ENCODE measurements at places on chromosomes 2 and 18.

DNA sequence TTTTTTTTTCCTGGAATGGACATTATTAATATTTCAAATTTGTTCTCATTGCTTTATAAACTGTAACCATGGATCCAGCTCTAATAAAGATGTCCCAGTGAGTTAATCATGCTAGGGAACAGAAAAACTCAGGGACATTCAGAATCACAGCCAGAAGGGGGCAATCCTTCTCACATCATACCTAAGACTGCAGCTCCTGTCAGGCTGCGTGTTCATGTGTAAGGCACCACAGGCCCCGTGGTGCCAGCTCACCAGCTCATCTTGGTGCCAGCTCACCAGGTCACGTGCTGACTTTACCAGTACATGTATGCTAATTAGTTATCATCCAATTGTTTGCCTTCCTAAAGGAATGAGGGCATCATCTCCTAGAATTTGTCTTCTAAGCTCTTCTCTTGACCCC is 84.7 kb upstream of the NEDD4L start:
- peak; percentile 11 for DNase-seq

GRCh38 chr2:167678158-167678557 is 569.2 kb downstream of the STK39 start:
- DNase-seq, result no peak

DNA sequence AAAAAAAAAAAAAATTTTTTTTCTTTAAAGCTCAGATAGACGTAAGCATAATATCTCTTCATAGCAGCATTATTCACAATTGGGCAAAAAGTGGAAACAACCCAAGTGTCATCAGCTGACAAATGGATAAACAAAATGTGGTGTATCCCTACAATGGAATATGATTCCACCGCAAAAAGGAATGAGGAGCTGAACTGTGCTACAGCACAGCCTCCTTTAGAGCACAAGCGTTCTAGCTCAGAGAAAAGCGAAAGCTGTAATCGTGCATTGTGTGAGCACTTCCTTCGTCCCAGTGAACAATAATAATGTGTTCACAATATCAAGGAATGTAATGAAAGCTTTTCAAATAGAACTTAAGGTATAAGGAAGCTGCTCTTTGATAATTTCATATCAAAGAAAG is 11.7 kb upstream of the CHMP1B start:
- DNase-seq, result no peak

- no peak for DNase-seq
These were observed 28.4 kb downstream of the HK2 start for GRCh38 chr2:74862020-74862964.

DNA sequence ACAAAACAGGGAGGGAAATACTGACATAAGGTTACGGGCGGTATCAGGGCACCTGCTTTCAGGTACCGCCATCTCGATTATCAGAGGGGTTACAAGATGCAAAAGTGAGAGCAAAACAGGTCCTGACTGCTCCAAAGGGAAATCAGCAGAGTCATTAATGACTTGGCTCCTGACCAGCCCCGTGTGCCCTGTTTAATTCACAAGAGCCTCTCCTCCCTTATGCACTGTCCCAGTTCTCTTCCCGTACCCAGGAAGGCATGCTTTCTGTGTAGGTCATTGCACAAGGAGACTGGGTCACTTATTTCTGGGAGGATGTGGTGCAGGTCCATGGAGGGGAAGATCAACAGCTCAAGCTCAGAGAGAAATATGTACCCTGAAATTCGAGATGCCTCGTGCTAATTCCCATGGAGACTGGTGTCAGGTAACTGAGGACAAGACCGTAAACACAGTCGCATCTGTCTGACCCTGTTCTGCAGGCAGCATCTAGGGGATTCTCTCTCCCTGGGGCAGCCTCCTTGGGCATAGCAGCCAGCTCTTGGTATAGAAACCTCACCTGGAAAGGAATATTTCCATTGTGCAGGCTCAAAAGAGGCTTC is 79.9 kb downstream of the HNRNPLL start:
- no peak for DNase-seq

DNA sequence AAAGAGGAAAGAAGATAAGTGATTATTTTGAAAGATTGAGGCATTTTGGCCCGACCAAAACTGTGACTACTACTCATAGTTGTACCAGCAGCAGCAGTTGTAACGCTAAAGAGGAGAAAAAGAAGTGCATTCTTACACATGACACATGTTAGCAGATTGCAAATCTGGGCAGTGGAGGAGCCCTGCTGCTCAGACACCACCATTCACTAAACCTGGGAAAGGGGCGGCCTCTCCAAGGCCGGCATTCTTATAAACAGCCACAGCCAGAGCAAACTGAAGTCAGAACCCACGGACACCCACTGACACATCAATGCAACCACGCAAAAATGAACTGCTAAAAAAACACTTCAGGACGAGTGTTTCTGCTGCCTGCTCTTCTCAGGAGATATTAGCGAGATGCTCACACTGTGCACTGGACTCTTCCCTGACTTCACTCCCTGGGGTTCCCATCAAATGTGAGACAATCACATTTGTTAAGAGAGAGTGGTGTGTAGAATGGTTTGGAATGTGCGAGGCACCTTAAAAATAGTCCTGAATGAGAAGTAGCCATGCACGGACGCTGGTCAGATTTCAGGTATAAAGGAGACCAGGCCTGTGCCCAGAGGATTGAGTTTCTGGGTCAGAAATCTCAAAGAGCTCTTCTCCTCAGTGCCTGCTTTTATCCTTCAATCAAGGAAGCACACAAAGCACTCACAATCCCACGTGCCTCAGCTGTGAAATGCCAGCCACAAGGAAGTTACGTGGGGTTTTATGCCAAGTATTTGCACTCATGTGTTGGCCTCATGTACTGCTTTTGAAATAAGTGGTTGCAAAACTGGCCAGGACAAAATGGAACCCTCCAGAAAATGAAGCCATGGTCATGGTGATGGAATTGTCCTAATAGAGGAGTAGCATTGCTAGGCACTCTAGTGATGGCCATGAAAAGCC is 83.4 kb downstream of the MTCL1 start:
- DNase-seq, result no peak

GRCh38 chr2:182477774-182478173 is 50.9 kb upstream of the PDE1A start:
- no peak for DNase-seq

DNA sequence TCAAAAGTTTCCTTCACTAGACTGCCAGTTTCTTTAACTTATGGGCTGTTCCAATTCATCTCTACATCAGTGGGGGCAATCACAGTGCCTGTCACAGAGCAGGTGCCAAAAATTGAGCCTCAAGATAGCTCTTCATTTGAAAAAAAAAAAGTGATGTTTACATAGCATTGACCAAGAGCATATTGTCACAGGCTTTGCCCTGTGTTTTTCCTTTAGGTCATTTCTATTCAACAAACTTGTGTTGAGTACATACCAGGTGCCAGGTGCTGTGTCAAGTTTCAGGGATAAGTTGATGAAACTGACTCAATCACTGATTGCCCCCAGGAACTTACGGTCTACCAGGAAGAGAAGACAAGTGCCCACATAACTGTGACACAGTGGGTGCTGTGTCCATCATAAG is 22.2 kb upstream of the NT5C1B start:
- DNase-seq, result no peak
